ENCODE measurements at places on chromosomes 7 and 10.

DNA sequence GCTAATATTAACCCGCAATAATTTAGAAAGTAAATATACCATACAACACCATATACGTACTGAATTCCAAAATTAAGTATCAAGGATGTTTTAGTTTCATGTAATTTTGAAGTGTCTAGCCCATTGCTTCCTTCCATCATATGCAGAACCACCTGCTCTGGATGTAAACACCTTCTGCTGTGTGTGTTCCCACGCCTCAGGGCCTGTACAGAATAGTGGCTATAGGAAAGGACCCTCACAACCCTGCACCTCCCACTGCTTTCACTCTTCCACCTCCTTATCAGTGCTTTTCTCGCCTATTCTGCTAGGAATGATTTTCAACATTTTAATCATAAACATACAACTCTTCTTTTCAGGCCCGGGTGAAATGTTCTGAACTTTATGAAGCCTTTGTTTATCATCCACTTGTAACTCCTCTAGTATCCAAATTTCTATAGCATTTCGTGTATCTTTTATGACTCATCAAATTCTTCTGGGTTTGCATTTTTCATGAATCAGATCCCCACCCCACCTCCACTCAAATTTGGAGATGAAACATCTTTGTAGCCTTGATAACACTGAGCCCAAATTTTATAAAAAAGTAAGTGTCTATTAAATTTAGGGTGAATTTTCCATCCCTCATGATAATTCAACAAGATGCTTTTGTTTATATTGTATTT is 1106.8 kb upstream of the C7orf33 start:
- DNase-seq = no peak

GRCh38 chr10:63915240-63915639 is 394.0 kb downstream of the REEP3 start:
- DNase-seq = no peak

DNA sequence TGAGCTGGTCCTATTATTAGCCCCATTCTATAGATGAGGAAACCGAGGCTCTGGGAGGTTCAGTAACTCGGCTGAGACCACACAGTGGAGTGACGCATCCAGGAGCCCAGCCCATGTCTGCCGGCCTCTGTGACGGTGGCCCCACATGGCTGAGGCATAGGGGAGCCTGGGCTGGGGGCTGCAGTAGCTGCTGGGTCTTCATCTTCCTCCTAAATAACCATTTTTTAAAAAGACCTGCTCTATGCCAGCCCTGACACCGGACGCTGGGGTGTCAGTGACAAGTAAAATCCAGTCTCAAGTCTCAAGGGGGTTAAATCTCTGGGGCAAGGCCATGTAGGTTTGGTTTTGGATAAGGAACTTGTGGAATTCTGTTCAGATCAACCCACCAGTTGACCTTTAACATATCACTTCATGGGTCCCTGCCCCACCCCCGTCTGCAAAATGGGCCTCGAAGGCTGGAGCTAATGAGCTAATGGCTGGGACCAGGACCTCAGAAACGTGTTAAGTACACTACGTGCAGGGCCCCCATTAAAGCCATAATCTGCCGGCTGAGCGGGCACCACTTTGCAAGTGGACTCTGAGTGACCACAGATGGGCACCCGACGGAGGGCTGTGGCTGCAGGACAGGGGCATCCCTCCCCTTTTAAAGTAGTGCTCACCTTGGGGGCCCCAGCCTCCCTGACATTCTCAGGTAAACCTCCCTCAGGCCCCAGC is 136.5 kb upstream of the UNC5B start:
- DNase-seq = peak; percentile 7

- DNase-seq = no peak
These were observed 726.9 kb downstream of the TNS3 start for GRCh38 chr7:46854958-46855473.

GRCh38 chr10:128484041-128484440 is 357.8 kb upstream of the MKI67 start:
- no peak for DNase-seq

DNA sequence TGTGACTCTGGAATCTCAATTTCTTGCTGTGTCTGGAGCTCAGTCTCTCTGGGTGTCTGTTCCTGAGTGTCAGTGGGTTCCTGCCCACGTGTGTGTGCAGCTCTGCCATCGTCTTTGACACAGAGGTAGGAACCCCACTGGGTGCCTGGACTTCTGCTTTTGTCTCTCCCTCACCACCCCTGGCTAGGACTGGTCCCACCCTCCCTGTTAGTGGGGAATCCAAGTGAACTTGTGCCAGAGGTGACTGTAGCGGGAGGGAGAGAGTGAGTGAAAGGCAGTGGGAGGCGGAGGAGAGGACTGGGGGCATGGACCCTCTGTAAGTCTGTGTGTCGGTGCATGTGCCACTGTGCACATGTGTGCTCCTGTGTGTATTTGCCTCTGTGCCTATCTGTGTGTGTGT is 299.9 kb upstream of the ZMIZ1 start:
- DNase-seq = peak; percentile 44

- DNase-seq = no peak
These were observed 27.5 kb downstream of the CTNNA3 start for GRCh38 chr10:67668448-67668847.

- no peak for DNase-seq
These were observed 525.9 kb downstream of the TYW1 start for GRCh38 chr7:67522504-67522903.

DNA sequence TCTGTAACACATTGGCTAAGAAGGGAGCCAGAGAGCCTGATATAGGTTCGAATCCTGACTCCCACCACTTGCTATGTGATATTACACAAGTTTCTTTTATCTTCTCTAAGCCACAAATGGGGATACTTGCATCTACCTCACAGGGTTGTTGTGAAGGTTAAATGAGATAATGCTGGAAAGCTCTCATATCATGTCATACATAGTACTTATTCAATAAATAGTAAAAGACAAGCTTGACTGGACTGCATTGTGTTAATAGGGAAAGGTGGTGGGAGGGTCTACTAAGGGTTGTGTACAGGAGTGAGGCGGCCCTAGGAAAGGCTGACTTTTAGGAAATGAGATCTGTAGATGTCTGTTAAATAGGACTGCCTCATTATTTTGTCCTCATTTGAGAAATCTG is 35.8 kb upstream of the DNMBP start:
- DNase-seq = no peak

- no peak for DNase-seq
These were observed 4.5 kb downstream of the GHRHR start for GRCh38 chr7:30968294-30968693.

GRCh38 chr10:89129911-89130310 is 77.2 kb downstream of the CH25H start:
- DNase-seq = peak; percentile 31

GRCh38 chr10:104345941-104346340 is 7.7 kb upstream of the ITPRIP start:
- no peak for DNase-seq

- DNase-seq = no peak
These were observed 72.4 kb downstream of the ARID5B start for GRCh38 chr10:61973906-61974305.

DNA sequence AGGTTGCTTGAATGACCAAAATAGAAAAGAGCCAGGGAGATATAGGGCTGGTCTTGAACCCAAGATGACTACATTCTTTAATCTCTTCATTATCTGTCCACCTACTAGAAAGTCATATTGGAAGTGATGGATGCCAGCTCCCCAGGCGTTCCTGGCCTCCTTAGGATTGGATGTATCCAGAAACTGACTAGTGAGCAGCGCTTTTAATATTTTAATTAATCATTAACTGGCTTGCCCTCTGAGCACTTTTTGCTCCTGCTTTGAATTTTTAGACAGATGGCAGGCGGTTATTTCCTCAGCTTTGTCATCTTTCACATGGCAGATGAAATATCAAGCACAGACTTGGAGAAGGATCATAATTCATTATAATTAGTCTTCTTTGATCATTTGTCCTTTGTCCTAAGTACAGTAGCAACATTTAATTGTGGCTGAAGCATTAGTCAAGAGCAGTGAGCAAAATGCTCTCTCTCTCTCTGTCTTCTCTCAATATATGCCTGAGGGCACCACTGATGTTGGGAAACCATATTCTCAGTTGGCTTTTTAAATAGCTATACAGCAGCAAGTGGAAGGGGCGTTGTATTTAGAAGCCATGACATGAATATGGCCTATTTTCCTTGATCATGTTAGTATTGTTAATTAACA is 588.0 kb downstream of the NRG3 start:
- no peak for DNase-seq

- no peak for DNase-seq
These were observed 431.9 kb downstream of the TNS3 start for GRCh38 chr7:47149971-47150370.

- peak; percentile 46 for DNase-seq
These were observed 59.8 kb downstream of the COL13A1 start for GRCh38 chr10:69861251-69862240.

DNA sequence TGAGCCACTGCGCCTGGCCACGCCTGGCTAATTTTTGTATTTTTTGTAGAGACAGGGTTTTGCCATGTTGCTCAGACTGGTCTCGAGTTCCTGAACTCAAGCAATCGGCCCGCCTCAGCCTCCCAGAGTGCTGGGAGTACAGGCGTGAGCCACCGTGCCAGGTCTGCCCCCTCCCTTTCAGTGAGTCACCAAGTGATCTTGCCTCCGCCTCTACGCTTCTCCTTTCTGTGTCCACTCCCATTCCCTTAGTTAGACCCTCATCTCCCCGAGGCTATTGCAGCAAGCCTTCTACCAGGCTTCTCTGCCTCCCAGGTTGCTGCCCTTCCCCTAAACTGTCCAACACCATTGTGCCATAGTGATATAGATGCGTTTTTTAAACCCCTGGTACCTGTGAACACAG is 32.9 kb downstream of the CDC123 start:
- no peak for DNase-seq

- no peak for DNase-seq
These were observed 368.5 kb upstream of the MGMT start for GRCh38 chr10:129098517-129098916.

DNA sequence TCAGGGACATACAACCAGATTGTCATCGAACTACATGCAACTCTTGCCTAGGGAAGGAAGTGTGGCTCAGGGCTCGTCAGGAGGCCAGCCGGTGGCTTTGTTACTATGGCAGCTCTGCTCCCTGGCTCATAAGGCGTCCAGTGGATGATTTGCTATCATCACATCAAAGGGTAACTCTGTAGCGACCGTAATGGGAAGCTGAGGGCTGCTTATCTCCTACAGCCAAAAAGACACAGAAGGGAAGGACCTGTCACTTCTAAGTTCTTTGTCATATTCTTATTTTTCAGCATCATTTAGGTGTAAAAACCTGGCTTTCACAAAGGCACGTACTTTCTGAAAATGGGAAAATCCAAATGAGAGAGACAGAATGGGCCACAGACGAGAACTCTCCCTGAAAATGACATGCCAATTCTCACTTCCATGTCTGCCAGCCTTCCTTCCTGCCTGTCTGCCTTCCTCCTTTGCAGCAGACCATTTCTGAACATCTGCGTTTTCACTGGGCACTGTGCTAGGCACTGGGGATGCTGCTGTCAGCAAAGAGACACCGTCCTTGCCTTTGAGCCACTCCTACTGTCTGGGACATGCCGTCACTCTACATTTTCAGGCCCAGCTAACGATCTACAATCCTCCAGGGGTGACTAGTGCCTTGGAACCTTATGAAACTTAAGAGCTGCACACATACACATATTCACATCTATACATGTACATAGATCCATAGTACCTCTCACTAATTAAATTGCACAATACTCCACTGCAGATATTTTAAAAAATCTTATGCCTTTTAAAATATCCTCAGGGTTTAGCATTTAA is 26.9 kb downstream of the ENKUR start:
- DNase-seq = no peak

DNA sequence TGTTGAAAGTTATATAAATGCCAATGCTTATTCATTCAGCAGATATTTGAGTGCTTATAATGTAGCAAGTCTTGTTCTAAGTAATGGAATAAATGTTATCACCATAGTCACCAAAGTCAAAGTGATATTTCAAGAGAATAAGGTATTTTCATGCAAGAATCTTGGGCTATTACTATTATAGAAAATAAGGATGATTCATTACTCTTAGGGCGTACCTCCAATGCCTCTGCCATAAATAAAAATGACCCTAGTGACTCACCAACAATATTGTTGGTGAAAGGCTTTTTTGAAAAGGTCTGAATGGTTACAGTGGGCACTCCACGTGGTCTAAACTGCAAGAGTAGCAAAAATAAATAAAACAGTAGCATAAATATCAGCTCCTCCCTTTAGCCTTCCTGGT is 68.4 kb downstream of the RALA start:
- no peak for DNase-seq

GRCh38 chr7:156854654-156855053 is 38.3 kb downstream of the LMBR1 start:
- no peak for DNase-seq

GRCh38 chr7:127107601-127108007 is 145.1 kb downstream of the GRM8 start:
- DNase-seq = peak; percentile 46

DNA sequence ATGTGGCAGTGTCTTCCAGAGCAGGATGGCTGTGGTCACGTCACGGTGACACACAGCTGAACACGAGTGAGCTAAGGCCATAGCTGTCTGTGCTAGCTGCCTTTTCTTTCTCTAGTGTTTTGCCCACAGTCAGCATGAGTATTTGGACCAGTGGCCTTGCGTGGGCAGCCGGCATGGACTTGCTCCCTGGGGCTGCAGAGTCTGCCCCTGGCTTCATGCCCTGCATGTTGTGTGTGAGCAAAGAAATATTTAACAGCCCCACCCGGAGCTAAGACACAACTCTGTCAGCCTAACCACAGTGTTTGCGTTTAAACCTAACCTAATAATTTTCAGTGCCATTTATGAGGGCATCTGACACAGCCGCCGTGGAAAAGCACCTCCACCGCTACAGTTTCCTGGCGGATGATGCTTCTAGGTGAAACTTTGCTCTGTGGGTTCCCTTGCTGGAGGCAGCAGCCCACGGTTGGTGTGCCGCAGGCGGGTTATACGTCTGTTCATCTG is 14.6 kb downstream of the CHST12 start:
- no peak for DNase-seq

DNA sequence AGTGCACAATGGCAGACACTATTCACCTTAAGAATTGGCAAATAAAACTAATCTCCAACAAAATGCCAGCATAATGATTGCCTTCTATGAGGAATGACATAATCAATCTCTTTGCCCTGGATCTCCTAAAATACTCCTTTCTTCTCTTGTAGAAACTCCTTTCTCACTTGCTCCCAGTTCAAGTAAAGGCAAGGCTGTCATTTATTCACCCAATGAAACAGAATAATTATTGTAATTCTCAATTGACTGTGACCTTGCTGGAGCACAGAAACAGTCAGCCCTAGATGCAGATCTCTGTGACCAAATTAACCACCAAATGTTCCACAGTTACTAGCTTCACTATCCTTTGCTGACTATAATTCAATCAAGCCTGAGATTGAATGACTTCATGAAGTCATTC is 99.3 kb downstream of the SEMA3C start:
- DNase-seq = no peak

- DNase-seq = no peak
These were observed 59.2 kb downstream of the RNLS start for GRCh38 chr10:88523739-88524400.

DNA sequence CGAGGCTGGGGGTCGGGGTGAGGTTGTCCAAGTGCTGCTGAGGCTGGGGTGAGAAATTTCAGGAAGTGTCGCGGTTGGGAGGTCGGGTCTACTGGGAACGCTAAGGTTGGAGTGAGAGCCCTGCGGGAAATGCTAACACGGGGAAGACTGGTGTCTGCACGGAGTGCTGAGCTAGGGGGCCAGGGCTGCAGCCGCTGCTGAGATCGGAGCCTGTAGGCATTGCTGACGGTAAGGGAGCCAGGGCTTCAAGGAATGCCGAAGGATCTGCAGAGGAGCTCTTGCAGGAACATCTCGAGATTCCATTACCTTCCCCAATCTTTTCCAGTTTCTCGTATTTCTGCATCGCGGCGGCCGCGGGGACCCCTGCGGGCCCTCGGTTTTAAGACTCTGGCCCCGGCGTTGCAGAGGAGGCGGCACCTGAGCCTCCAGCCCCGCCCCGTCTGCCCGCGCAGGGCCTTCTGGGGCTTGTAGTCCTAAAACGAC is at the start of gene CDK5:
CDK5 (minus strand) TSS at position 392 of the 483 bp plus-strand sequence; CDS start at position 343, 49 bp downstream.
- no peak for DNase-seq

All from right hindlimb (tissue), 1 donor.